ENCODE measurements at places on chromosomes 11 and 22.

DNA sequence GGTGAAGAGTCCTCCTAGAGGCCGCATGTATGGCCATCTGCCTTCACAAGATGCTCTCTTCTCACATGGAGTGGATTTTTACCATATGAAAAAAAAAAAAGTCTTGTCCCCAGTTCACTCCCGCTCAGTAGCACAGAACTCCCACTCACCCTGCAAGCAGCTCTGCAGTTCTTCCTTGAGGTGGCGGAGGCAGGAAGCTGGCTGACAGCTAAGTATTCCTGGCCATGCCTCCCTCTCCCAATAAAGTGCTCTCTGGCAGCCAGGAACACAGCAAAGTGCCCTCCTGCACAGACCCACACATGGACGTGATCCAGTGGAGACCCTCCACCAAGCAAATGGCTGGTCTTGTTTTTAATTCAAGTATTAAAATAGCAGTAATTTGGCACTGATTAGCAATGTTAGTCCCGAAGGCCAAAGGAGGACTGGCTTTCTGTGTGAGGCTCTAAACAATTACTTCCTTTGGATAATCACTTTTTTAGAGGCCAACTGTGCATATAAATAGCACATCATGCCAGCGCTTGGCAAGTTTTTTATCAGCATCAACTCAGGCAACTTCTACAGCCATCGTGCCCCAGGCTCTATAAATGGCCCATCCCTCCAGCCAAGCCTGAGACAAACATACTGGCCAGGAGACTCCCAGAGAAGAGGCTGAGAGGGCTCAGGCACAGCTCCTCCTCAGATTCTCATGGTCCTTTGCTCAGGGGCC lies 413.6 kb downstream of the OPCML start:
- DNase-seq, result no peak

DNA sequence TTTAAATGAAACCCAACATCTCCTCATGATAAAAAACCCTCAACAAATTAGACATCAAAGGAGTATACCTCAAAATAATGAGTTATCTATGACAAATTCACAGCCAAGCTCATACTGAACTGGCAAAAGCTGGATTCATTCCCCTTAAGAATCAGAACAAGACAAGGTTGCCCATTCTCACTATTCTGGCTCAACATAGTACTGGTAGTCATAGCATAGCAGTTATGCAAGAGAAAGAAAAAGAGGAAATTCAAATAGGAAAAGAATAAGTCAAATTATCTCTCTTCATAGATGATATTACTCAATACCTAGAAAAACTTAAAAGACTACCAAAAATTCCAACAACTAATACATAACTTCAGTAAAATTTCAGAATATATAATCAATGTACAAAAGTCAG lies 29.4 kb upstream of the XKR3 start:
- no peak for DNase-seq

DNA sequence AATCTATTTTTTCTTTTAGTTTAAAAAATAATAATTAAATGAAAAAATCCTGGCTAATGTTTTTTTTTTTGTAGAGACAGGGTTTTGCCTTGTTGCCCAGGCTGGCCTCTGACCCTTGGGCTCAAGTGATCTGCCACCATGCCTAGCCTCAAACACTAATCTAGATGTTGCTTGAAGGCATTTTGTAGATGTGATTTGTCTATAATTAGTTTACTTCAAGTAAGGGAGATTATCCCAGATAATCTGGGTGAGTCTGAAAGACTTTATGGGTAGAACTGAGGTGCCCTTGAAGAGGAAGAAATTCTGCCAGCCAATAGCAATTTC lies 38.6 kb upstream of the RBFOX2 start:
- no peak for DNase-seq

DNA sequence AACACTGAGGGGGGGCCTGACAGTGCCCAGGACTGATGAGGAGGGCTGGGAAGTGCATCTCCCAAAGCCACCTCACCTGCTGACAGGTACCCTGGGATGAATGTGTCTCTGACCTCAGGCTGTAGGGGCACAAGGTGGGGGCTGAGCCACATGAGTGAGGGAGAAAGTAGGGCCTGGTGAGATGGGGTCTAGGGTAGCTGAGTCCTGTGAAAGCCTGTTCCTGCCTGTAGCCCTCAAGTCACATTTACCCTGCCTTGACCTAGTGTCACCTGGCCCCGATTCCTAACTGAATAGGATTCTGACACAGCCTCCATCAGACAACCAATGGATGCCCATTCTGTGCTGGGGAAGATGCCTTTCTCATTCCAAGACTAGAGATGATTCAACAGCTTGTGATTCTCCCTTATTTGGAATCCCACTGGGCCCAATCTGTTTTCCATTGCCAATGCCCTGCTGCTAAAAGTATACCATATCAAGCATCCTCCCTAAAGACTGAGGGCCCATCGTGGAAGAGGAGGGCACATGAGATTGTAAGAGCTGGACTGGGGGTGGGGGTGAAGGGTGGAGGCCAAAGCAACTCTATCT lies 11.1 kb upstream of the RFPL1 start:
- peak; percentile 46 for DNase-seq

DNA sequence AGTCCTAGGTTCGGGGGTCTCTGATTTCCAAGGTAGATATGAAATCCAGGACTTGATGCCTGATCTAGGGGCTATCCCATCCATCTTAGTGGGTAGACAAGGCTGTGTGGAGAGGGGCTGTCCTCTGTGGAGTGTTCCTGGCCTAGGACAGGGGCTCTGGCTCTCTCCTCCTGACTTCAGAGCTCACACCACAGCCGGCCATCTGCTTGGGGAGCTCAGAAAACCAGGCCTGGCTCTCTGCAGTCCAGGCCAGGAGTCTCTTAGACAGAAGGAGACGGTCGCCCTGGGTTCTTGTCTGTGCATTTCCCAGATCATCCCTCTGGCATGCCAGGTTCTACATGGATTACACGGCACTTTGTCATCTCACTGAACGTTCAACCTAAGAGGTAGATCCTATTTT lies 17.9 kb downstream of the TUB start:
- peak; percentile 48 for DNase-seq

- no peak for DNase-seq
These were observed 772 bp downstream of the C22orf15 start for GRCh38 chr22:23763579-23763945.

GRCh38 chr11:69892986-69893555 lies 73.9 kb upstream of the FGF3 start:
- DNase-seq, result no peak

DNA sequence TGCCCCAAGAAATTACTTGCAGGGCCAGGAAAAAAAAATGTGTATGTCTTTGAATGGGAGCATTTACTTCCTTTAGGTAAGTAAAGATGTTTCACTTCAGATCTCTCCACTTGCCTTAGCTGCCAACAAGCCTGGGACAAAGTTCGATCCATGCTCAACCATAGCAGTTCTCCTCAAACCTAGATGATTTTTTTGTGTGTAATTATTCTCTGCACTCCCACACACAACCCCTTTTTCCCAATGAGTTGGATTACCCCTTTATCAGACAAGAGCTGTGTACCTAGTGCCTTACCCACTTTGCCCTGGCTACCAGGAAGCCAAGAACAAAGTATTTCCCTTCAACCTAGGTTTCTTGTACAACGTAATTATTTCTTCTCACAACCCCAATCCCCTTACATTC lies 35.6 kb downstream of the TPBGL start:
- no peak for DNase-seq

GRCh38 chr11:112509300-112509699 lies 248.6 kb upstream of the PLET1 start:
- no peak for DNase-seq

GRCh38 chr11:118115048-118115447 lies 28.3 kb upstream of the SMIM35 start:
- DNase-seq, result no peak

GRCh38 chr22:30880847-30881246 lies 87.7 kb downstream of the MORC2 start:
- DNase-seq, result no peak

- DNase-seq, result no peak
These were observed 92.3 kb upstream of the C11orf87 start for GRCh38 chr11:109329716-109330115.

GRCh38 chr11:61028135-61028729 lies 56.8 kb downstream of the CD6 start:
- no peak for DNase-seq

GRCh38 chr11:45475173-45475572 lies 189.0 kb upstream of the SYT13 start:
- no peak for DNase-seq

DNA sequence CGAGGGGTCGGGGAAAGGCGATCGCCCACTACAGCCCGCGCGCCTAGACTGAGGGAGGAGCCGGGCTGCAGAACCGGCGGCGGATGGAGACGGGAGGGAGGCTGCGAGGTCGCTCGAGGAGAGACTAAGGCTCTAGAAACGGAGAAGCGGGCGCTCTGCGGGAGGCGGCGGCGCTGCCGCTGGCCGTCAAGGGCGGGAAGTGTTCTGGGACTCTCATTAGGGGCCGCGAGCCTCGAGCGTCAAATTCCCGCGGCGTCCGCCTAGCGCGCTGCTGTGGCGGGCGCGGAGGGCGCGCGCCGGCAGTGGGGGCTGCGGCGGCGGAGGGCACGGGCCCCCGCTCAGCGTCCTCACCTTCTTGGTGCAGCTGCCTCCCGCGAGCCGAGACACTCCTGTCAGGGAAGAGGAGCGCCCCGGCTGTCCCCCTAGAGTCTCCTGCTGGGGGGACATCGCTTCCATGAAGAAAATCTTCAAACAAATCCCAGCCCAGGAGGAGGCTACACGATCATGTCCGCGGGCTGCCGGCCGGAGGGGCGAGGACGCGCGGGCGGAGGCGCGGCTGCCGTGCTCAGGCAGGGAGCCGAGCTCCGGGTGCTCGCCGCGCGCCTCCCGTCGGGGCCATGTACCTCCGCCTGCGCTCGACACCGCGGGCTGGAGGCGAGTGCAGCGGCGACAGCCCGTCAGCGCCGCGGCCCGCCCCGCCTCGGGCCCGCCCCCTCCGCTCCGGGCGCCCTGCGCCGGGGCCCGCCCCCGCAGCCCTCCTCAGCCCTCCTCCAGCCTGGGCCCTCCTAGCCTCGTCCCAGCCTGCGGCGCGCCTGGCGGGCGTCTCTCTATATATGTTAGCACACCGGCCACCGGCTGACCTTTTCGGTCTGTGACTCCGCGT lies at the start of gene ARHGAP20:
ARHGAP20 (minus strand) TSS at position 662 of the 883 bp plus-strand sequence; CDS start at position 456, 206 bp downstream.
- peak; percentile 71 for DNase-seq

- peak; percentile 58 for DNase-seq
These were observed 80.8 kb downstream of the ZC3H12C start for GRCh38 chr11:110173811-110174644.

DNA sequence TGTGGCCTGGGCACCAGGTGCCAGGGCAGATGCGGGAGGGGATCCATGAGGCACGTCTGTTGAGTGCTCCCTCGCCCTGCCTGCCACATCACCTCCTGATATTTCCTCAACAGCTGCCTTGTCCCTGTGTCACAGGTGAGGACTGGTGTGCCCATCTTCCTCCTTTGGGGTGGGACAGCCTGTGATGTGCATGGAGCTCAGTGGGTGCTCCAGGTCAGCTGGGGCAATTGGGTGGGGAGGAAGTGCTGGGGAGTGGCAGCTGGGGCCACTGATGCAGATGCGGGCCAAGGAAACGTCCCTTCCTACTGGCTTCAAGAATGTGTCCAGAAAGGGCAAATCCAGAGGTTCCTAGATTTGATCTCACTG lies 83.6 kb downstream of the MORC2 start:
- DNase-seq, result no peak

All from EH (cell line).